Liver (tissue), 10 donors: ENCODE measurements at places on chromosomes 1 and 21.

GRCh38 chr1:2633936-2634491, 1.2 kb upstream of the MMEL1 start:
- no peak for DNase-seq

DNA sequence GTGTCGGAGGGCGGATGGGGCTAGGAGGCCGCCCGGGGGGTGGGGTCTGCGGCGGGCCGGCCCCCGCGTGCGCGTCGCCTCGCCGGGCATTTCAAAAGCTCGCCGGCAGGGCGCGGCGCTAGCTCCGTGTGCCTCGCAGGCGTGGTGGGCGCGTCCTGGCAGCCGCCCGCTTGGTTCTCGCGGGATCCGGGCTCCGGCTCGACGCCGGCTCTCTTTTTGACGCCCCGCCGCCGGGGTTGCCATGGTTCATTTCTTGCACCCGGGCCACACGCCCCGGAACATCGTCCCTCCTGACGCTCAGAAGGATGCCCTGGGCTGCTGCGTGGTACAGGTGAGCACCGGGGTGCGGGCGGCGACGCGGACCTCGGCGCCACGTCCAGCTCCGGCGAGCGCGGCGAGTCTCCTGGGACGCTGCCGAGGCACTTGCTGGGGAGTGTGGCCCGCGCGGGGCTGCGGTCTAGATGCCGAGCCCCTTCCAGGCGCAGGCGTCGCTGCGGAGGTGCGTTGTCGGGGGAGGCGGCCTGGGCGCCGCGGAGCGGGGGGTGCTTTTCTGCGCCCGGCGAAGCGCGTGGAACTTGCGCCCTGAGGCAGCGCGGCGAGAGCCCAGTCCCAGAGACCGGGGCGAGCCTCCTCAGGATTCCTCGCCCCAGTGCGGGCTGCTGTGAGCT, at the start of gene ZYG11A:
Gene ZYG11A, plus strand, starts transcription at position 118 of the 668 bp plus-strand sequence. Its CDS starts 124 bp downstream, at position 242.
- peak; percentile 66 for DNase-seq

DNA sequence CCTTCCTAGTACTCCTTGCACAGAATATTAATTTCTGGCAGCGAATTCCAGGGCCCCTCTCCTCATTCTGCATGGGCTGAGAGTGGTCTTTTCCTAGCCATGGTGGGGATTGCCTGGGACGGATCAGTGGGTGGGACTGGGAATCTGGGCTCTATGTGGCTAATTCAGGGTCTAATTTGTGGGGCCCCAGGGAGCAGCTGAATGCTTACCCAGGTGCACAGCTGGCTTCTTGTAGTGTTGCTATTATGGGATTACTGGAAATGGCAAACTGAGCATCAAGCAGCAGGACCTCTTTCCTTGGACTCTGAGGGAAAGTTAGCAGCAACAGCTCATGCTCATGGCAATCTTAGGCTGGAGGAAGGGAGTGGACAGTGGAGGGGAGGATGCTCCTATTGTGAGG, 187.1 kb upstream of the CACNA1E start:
- no peak for DNase-seq

- DNase-seq, result no peak
Observed at GRCh38 chr1:184287001-184287400, 99.8 kb upstream of the C1orf21 start.

DNA sequence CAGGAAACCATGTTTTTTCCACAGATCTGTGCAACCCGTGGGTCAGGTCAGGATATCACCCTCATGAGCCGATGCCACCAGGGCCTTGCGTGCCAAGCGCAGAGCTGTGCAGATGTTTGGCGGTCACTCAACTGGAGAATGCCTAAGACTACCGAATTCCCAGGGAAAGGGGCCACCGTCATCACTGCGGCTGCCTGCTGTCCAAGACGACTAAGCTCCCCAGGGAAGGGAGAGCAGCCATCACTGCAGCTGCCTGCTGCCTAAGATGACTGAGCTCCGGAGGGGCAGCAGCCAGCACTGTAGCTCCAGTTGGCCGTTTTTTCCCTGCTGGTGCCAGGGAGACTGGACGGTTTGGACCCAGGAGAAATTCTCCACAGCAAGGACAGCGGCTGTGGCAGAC, 31.1 kb downstream of the AKT3 start:
- DNase-seq, result no peak

DNA sequence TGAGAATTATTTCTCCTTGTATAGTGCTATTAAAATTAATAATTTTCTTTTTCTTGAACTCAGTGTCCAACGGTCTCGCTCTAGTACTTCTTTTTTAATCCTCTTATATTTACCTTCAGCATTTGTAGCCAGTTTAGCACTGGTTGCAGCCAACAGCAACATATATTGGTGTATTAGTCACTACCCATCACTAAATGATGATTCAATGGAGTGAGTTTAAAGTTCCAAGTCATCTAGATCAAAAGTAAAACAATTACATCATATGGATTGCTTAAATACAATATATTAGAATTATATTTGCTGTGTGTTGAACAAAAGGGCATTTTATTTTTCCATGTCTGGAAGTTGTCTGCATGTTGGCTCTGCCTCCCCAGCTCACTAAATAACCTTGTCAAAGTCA, 591.8 kb downstream of the ADGRL2 start:
- no peak for DNase-seq

GRCh38 chr1:1307261-1307922, 338 bp downstream of the ACAP3 start:
- no peak for DNase-seq

DNA sequence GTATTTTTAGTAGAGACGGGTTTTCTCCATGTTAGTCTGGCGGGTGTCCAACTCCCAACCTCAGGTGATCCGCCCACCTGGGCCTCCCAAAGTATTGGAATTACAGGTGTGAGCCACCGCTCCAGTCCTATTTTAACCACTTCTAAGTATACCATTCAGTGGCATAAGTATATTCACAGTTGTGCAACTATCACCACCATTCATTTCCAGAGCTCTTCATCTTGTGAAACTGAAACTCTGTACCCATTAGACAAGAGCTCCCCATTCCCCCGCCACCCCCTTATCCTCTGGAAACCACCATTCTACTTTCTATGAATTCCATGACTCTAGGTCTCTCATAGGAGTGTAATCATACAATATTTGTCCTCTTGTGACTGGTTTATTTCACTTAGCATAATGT, 40.2 kb upstream of the CAMTA1 start:
- no peak for DNase-seq

- no peak for DNase-seq
Observed at GRCh38 chr1:89548122-89548857, 23.7 kb downstream of the LRRC8B start.

DNA sequence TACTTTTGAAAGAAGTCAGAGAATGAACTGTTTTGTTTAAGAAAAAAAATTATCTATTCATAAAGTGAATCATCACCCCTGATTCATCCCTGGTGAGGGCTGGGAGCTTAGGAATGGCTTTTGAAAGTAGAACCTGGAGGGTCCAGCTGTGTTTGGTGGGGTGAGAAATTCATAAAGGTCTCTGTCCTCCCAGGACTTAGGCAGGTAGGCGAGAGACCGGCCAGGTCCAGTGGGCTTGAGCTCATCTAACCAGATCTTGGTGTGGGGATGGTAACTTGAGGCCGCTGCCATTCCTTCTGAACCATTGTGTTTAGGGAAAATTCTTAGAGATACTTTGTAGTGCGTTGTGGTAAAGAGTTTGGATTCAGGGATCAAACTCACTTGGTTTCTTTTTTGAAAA, 156.8 kb upstream of the TNR start:
- no peak for DNase-seq

GRCh38 chr1:209493559-209493958, 90.0 kb upstream of the CAMK1G start:
- no peak for DNase-seq

DNA sequence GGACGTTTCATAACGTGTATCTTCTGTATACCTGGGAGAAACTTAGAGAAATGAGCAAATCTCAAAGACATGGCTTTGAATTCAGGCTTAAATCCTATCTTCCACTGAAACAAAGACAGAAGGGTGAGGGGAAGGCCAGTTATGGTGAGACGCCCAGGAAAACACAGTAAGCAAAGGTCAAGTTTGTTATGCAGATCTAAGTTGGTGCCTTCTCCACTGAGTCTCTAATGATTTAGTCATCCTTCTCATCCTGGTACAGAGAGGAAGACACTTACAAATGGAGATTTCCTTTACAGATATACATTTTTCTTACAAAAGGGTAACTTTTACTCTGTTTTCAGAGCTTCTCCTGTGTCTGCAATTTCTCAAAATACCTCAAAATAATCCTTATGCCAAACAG, 64.4 kb downstream of the MAP3K7CL start:
- no peak for DNase-seq

DNA sequence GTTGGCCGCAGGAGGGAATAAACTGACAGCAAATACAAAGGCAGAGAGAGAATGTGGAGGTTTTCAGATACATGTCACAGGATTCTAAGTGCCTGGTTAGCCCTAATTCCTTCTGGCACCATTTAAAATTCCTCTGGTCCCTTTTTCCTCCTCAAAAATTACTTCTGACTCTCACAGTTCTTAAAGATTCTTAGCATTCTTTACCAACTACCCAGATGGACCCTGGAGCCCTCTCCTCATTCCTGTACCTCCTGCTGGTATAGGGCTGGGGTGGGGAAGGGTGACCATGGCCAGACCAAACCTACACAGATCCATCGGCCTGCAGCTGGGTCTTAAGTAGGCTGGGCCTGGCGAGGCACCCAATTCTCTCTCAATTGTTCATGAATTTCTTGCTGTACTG, 7.2 kb downstream of the MKNK1 start:
- DNase-seq, result no peak

DNA sequence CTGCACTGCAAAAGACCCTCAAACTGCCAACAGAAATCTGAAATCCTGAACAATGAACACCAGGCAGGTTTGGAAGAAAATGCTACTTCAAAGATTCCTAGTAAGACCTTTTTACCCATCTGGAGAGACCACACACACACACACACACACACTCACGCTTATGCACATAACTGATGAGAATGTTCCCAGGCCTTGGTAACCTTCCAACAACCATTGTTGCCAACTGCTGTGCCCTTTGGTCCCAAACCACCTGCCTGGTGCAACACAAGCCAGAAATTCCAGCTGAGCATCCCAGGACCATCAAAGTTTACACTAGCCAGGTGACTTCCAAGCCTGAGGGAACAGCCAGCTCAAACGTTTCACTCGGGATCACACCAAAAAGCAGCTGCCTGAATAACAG, 56.9 kb downstream of the SEC16B start:
- no peak for DNase-seq

- DNase-seq, result no peak
Observed at GRCh38 chr1:25106976-25107642, 125.2 kb downstream of the SYF2 start.

DNA sequence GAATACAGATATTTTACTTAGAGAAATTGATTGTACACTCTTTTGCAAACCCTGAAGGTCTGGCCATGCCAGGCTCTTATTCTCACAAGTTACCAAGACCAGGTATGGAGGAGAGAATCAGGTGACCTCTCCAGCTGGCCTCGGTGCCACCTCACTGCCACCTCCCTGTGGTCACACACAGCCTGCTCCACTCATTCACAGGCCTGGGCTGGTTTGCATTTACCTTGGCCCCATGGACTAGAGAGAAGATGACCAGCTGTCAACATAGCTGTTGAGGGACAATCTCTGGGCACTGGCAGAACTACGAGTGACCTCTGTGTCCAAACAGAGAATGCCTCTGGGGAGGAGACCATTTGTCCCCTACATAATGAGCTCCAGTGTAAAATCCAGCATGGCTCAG, 291.2 kb upstream of the RUNX1 start:
- no peak for DNase-seq

DNA sequence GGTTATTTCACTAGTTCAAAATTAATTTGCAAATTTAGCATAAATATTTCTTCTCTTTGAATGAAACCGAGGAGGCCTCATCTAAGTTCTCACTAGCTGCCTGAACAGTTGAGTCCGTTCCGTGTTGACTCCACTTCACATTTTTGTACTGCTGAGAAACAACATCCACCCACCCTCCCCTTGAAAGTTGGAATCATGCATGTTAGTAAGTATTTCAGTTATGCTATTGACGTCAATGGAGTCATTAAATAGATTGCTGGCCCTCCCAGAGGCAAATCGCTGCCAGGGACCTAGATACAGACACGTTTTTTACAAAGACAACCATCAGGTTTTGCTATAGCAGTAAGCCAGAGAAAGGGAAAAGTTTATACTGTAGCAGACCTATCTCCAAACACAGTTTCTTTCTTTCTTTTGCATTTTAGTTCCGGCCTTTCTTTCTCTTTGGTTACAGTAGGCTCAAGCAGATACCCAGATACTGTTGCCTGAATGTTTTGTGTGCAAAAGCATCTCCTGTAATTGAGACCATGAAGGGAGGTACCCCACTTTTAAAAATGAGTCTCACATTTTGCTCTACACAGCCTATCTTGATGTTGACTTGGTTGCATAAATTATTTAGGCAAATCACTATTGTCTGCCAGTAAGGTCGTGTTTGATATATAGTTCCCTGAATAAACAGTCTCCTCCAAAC, 262.6 kb upstream of the SGIP1 start:
- no peak for DNase-seq

DNA sequence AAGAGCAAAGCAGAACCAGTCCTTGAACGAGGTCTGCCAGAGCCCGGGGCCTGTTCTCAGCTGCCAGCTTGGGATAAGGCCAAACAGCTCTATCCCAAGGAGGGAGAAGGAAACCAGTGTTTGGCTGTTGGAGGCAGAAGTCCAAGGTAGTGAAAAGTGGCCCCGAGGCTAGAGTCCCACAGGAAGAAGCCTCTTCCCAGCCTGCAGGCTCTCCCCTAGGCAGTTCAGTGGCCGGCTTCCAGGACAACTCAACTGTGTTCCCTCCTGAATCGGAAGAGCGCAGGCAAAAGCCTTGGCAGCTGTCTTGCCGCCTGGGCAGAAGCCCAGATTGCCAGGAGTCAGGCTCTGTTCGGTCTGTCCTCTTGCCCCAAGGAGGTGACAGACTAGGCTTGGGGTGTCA, 19.3 kb downstream of the QSOX1 start:
- no peak for DNase-seq

DNA sequence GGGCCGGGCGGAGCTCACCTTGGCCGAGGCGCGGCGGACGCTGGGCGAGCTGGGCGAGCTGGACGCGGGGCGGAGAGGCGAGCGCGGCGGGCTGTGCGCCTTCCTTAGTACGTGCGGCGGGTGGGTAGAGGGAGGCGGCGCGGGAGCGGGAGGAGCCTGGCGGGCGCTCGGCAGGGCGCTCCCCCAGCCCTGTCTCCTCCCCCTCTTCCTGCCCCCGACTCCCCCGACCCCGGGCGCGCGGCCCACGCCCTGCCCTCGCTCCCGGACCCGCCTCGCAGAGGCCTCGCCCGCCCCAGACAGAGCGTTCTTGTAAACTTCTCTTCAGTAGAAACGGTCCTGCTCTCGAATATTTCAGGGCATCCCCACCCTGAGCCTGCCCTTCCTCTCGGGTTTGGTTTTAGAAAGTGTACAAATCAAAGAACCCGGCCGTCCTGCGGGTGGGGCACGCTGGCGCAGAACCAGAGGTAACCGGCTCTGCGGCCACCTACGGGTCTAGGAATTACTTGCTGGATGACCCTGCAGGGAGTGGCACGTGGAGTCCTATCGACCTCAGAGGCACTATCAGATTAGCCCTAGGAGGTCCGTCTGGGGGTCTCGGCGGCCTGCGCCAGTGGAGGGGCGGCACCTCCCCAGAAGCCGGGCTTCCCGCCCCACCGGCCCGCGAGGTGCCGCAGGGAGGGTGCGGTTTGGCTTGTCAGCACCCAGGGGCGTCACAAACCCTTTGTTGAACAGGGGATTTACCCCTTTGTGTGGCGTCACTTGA, at the start of gene S100A10:
Gene S100A10, minus strand, starts transcription at position 126 of the 763 bp plus-strand sequence. CDS start 7,629 bp downstream, outside the sequence.
- DNase-seq, result peak; percentile 74

- DNase-seq, result no peak
Observed at GRCh38 chr1:186738926-186739325, 58.7 kb upstream of the PTGS2 start.

GRCh38 chr1:207241164-207241934, 80.1 kb upstream of the CD55 start:
- no peak for DNase-seq

GRCh38 chr1:9639227-9639626, 12.3 kb upstream of the PIK3CD start:
- no peak for DNase-seq

- DNase-seq, result no peak
Observed at GRCh38 chr1:213186168-213186567, 135.1 kb downstream of the RPS6KC1 start.
